ENCODE measurements at places on chromosomes 4 and X.

DNA sequence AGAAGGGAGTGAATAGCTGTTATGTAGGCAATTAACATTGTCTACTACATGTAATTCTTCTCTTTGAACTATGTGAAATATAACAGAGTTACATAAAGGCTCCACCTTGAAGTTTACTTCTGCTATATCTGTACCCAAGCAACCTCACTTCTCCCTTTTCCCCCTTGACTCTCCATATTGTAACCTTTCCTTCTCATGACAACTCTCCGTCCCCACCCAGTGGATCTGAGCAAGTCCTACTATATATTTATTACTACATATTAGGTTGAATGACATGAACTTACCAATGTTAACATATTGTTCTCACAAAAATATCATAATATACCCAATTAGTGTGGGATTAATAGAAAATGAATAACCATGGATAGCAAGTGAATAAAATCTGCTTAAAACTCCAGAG is 93.2 kb upstream of the ATP8A1 start:
- DNase-seq = no peak

DNA sequence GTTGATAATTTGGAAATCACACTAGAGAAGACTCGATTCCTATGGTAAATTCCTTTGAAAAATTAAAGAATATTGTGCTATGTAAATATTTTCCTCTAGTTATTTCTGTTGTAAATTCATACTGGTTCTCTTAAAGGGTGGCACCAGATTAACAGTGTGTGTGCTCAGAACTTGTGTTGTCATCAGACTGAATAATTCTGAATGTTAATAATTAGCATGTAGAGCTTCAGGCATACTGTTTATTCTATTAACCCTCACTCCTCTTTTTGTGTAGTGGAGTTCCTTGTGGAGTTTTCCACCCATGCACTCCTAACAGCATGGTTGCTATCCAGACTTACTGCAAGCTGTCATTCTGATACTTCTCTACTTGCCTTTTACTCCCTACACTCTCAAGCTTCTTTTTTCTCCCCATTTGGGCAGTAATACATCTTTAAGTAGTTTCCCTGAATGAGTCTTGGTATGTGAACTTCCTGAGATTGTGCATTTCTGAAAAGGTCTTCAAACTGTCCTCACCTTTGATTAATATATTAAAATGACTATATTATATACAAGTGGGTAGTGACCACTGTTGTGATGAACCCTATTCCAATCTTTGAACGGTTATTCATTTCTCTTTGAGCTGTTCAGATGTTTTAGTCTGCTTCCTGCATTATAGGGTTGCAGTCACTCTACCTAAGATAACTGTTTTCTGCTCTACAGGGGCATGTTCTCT is 29.9 kb upstream of the RTL8A start:
- DNase-seq = no peak

GRCh38 chrX:16033331-16033730 is 90.0 kb upstream of the GRPR start:
- DNase-seq = no peak

- DNase-seq = no peak
Measured at GRCh38 chr4:182242787-182243186, 415 bp upstream of the TENM3 start.

DNA sequence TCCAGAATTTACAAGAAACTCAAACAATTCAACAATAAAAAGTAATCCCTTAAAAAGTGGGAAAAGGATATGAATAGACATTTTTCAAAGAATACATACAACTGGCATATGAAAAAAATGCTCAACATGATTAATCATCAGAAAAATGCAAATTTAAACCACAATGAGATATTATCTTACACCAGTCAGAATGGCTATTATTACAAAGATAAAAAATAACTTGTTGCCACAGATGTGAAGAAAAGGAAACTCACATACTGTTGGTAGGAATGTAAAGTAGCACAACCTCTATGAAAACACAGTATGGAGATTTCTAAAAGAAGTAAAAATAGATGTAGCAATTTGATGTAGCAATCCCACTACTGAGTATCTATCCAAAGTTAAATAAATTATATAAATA is 65.1 kb upstream of the DIAPH2 start:
- DNase-seq = no peak

DNA sequence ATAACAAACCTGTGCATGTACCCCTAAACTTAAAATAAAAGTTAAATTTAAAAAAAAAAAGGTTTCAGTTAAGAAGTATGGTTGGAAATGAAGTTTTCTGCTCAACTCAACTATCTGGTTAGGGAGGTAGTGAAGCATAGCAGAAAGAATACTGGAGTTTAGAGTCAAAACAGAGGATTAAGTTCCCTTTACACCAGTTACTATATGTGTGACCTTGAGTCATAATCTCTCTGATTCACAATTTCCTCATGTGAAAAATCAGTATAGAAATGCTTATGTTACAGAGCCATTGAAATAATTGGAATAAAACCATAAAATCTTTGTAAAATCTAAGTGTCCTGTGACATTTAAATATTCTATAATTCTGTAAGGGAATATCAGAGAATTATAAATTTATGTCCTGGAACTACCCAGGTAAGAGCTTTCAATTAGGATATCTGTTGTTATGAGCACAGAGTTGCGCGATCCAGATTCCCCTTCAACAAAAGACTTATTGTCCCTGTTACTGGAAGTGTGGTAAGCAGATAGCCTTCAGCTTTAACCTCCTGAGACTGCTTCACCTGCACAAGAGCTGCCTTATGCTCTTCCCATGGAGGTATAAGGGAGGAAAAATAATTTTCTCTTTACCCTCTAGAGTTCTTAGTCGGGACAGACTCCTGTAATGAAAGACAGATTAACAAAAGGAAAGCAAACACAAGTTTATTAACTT is 203.8 kb upstream of the NRK start:
- no peak for DNase-seq

DNA sequence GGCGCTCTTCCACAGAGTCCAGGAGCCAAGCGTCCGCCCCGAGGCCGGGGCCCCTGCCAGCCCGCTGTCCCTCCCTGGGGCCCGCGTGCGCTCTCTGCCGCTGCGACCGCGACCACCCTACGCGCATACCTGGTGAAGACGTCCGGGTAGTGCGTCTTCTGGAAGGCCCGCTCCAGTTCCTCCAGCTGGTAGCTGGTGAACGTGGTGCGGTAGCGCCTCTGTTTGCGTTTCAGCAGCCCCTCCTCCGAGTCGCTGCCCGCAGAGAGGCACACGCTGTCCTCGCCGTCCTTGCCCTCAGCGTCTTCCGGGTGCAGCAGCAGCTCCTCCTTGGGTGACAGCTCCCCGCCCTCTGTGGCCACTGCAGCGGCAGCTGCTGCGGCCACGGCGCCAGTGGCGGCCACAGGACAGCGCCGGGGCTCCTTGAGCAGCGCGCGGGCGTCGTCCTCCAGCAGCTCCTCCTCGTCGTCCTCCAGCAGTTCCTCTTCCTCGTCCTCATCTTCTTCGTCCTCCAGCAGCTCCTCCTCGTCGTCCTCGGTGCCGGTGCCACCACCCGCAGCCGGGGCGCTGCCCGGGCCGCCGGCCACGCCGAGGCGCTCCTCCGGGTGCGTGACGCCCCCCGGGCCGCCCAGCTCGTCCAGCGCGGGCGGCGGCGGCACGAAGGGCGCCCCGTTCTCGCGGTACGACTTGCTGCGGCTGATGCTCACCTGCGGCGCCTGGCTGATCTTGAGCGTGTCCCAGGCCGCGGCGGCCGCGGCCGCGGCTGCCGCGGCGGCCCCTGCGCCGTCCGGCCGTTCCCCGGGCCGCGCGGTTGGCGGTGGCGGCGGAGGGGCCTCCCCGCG is 2.8 kb downstream of the ARX start:
- no peak for DNase-seq

DNA sequence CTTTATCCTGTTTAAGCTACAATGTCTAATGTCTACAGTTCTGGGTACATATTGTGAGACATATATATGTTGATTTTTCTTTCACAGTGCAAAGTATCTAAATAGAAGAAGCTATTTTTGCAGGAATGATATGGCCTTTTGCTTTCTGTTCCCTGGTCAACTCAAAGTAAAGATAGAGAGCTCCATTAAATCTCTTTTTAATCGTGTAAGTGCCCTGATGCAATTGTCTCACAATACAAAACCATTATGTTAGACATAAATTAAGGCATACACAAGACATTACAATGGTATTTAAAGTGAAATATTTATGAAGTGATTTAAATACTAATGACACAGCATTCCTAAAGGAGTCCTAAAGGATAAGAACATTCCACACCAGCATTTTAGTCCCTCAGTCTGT is 1559.7 kb upstream of the AGA start:
- DNase-seq = no peak

- no peak for DNase-seq
Measured at GRCh38 chr4:7332216-7333023, 102.3 kb downstream of the PSAPL1 start.

DNA sequence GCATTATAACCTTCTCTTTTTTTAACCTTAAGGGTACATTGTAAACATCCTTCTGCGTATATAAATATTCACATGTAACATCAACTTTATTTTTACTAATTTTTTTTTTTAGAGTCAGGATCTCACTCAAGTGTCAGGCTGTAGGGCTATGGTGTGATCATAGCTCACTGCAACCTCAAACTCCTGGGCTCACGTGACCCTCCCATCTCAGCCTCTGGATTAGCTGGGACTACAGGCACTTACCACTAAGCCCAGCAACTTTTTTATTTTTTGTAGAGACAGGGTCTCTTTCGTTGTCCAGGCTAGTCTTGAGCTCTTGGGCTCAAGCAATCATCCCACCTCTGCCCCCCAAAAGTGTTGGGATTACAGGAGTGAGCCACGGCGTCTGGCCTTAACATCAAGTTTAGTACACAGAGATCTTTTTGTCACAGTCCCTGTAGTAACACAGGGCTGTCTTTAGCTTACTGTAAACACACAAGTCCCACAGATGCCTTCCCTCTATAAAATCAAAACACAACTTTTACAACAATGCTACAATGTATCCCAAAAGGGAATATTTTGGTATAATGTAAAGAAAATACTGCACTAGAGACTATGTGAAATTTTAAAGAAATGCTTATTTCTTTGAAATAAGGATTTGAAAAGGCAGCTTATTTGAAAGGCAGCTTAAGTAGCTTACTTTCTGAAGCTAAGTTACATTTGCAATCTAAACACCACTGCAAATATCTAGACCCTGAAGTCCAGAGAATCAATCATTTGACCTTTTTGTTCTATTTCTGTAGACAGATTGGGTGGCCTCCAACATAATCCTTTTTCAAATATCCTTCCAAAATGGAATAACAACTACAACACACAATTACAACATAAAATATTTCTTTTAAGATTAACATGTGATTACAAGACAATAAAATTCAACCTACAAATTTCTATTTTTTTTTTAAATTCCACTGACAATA is 116.0 kb downstream of the APBB2 start:
- no peak for DNase-seq

- DNase-seq = no peak
Measured at GRCh38 chr4:102575369-102576129, 74.4 kb downstream of the NFKB1 start.

- DNase-seq = no peak
Measured at GRCh38 chr4:158020176-158020575, 152.6 kb downstream of the GASK1B start.

Measured in NCI-H774 (cell line).